ENCODE measurements at places on chromosomes 11 and 22. TPM values are rescaled to one million over a fixed set of nuclear protein-coding genes. Genes with fewer than 3 reads are reported as not detected.

Gene ANO1
- not detected for total RNA-seq

Gene CSRP3
- 0.32 TPM for total RNA-seq

DNA sequence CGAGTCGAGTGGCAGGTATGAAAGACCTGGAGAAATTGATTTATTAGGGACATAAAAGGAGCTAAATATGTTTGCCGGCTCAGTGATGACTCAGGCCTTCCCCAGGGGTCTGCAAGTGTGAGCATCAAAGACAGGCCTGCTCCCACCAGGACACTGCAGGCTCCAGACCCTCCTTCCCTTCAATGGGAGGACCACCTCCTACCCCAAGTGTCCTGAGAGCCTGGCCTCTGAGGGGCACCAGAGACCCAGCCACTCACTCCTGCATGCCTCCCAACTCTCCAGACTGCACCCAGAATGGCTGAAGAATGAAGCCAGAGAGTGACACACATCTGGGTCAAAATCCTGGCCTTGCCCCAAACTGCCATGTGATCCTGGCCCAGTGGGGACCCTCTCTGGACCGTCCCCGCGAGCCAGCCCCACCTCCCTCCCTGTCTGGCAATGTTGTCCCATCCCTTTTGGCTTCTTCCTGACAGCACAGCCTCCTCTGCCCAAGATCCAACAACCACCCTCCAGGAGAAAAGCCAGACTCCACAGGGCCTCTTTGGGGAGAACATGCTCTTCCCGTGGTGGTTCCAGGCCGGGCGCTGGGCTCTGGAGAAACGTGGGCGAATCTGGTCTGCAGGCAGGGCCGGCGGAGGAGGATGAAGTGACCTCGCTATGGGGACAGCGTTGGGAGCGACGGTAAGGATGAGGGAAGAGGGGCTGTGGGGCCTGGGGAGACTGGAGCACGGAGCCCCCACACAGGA, 36.2 kb downstream of the CYTH4 start:
- DNase-seq = no peak

Gene NCF4
- total RNA-seq = not detected

GRCh38 chr11:77203901-77204753, 76.1 kb downstream of the MYO7A start:
- no peak for DNase-seq

DNA sequence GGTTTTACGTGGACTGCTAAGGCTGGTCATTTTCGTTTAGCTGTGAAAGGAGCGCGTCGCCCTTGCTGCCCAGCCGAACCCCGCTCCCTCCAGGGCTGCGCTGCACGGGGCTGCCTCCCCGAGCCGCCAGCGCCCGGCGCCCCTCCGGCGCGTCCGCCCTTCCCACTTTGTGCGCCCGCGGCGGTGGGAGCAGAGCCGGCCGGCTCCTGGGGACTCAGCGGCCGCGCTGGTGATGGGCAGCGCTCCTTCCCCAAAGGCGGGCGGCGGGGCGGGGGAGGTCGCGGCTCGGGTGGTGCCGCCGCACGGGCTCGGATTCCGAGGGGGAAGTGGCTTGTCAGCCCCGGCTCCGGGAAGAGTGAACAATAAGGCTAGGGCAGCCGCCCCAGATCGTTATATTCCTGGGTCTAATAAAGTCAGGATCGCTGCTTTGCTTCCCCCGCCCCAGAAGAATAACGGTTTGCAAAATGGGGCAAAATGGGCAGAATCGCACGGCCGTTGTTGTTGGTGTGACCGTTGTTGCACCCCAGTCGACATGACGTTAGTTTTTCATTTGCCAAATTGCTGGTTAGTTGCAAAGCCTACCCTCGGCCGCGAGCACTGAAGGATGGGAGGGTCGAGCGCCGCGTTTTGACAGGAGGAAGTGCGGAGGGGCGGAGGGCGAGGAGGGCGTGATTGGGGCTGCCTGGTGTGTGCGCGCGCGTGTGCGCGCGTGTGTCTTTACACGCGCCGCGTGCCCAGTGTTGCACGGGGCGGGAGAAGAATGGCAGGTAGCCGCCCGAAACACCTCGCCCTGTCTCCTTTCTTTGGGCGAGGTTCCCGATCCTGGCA, 745 bp downstream of the NCAM1 start:
- DNase-seq = peak; percentile 26

GRCh38 chr22:47090591-47091245, 328.3 kb downstream of the TBC1D22A start:
- DNase-seq = no peak

DNA sequence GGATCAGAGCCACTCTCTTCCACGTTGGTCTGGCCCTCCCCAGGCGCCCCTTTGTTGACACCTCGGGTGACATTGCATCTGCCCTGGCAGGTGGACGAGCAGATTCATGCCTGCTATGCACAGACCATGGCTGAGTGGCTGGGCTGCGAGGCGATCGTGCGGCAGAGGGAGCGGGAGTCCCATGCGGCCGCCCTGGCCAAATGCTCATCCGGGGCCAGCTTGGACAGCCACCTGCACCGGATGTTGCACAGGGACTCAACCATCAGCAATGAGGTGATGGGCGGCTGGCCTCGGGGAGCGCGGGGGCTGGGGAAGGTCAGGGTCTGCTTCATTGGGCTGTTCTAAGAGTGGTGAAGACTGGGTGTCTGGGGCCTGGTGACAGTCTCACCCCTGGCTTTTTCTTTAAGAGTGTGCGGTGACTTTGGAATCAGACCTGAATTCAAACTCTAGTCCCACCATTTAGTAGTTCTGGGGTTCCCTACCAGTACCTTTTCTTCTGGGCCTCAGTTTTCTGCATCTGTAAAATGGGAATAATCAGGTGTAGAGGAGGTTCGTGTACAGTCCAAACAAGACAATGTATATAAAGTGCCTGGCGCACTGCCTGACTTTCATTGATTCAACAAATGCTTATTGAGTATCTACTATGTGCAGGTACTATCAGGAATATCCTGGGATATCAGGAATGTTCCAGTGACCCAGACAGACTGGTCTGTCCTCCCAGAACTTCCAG, 53.0 kb downstream of the LHFPL7 start:
- no peak for DNase-seq
